ENCODE measurements at places on chromosomes 11 and 22.

DNA sequence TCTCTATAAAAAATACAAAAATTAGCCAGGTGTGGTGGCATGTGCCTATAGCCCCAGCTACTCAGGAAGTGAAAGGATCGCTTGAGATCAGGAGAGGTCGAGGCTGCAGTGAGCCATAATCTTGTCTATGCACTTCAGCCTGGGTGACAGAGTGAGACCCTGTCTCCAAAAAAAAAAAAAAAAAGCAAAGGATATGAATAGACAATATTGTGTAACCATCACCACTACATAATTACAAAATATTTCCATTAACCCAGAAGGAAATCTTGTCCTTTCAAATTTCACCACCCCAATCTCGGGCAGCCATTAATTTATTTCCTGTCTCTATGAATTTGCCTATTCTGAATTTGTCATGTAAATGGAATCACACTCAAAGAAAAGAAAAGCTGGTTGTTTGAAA, 21.2 kb downstream of the RSF1 start:
- DNase-seq = no peak

GRCh38 chr22:37525073-37525745, 6.0 kb upstream of the CARD10 start:
- no peak for DNase-seq

GRCh38 chr11:66962247-66962646, 4.1 kb upstream of the PC start:
- no peak for DNase-seq

GRCh38 chr11:74011360-74012073, 2.6 kb upstream of the UCP3 start:
- DNase-seq = no peak

GRCh38 chr11:72766152-72766902, 14.1 kb upstream of the ARAP1 start:
- DNase-seq = no peak

GRCh38 chr22:39448205-39449054, 8.4 kb upstream of the MGAT3 start:
- DNase-seq = no peak

GRCh38 chr11:128576555-128576954, 10.8 kb downstream of the ETS1 start:
- no peak for DNase-seq

GRCh38 chr11:118042796-118043195, 34.1 kb upstream of the TMPRSS4 start:
- no peak for DNase-seq

DNA sequence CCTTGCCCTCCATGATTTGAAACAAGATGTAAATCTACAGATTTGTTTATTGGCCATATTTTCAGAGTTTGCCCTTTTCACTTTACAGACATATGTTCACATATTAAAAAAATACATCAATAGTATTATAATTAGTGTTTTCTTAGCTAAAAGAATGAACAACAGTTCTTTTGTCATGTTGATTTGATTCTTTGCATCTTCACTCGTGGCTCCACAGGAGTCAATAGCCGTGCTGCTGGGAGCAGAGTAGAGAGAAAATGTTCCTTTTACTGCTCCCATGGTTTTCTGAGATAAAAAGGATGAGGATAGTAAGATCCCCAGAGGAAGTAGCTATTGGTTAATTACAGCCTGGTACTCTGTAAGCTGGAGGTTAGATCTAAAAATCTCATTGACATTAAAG, 151.2 kb downstream of the PGR start:
- no peak for DNase-seq
